Stimulated activated CD4-positive, alpha-beta T cell treated with anti-CD3 and anti-CD28 coated beads, Interleukin-15, amount 100 ng/mL, for 1 hour (primary cell): ENCODE measurements at places on chromosomes 3 and 15.

GRCh38 chr3:13931172-13931571 is 51.3 kb upstream of the WNT7A start:
- DNase-seq = no peak

DNA sequence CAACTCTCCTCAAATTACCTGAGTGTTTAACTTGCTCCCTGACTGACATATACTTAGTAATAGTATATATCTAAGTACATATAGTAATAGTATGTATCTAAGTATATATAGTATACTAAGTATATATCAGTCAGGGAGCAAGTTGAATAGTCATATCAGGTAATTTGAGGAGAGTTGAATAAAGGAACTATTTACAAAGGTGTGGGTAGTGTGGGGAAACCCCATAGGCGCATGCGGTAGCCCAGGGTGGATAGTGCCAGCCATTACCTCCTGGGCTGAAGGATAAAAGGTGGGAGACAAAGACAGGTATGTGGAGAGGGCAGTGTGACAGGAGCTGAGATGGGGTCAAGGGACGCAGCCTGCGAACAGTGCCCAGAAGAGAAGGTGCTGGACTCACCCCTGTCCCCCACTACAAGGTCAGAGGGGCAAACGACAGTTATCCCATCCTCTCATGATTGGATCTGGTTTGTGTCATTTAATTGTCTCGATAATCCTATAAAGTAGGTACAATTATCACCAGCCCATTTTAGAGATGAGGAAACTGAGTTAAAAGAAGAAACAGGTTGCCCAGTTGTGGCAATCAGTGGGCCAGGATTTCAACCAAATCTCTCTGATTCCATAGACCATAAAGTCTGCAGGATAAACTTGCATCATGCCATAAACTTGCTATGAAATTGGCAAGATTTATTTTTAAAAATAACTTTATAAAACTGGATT is 34.1 kb upstream of the TPM1 start:
- no peak for DNase-seq

GRCh38 chr3:8709287-8709686 is 24.3 kb upstream of the CAV3 start:
- no peak for DNase-seq

DNA sequence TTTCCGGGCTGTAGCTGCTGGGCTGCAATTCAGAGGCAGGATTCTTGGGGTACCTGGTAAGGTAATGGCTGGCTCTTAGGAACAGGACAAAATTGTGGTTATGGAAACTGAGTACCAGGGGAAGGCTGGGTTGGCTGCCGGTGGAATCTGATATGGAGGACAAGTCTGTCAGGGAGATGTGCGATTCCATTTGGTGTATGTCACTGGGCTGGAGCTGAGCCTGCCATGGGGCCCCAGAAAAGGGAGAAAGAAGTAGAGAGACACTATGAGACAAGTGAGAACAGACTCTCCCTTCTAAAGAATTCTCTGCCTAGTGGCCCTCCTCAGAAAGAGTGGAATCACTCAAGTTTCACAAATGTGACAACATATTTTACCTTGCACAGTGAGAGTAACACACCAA is 368.2 kb upstream of the ROPN1 start:
- no peak for DNase-seq

DNA sequence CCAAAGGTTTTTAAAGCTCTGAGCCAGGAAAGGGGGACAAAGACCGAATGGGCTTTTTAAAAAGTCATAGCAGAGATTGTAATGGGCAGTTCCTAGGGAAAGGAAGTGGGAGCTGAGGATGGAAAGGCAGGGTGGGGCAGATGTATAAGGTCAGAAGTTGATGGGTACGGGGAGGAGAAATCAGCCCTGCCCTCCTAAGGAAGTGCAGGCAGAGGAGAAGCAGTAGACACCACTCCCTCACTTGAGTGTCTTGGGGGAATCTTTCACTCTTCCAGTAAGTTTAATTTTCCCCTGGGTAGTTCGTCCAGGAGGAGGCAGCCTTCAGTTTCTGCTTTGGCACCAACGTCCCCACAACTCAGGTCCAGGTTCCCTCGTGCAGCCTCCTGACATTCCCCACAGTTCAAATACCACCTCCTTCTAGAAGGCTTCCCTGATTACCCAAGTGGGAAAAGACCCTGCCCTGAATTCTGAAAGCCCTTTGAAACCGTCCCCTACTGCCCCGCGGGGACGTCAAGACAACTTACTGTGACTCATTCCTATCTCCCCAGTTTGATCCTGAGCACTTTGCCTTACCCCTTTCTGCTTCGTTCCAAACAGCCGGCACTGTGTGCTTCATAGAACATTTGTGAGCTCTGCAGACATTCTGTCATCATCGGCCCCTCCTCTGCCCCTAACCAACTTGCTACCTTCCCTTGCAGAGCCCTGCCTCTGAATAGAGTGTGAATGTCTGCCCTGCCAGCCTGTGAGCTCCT is 14.3 kb upstream of the SRP14 start:
- DNase-seq = no peak

GRCh38 chr3:118781232-118781631 is 253.4 kb downstream of the IGSF11 start:
- DNase-seq = no peak

GRCh38 chr15:68335655-68336054 is 58.1 kb downstream of the FEM1B start:
- DNase-seq = no peak

DNA sequence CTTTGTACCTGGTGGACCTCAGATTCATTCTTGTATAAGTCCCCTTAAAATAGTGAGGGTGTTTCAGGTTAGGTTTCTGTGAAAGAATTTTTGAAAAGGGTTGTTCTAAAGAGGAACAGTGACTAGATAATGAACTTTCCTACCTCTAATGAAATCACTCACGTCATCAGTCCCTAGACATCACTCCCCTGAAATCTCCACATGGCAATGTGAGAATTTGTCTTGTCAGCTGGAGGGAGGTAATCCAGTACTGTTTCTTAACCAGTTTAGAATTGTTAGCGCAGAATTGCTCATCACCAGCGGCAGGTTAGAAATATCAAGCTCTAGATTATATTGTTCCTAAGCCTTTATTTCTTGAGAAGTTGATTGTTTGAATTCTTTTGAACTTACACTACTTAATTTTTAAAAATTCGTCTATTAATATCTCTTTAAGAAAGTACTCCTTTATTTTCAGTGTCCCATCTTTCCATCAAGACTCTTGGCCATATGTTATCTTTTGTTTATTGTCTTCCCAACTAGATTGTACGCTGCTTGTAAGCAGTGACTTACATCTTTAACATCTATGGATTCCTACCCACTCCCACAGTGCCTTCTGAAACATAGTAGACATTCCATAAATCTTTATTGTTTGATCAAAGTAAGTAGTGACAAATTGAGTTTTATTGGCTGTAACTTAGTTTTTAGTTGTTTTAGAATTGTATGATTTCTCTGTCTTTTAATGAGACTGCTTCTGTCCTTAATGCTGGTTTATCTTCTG is 52.8 kb downstream of the RASA2 start:
- no peak for DNase-seq

DNA sequence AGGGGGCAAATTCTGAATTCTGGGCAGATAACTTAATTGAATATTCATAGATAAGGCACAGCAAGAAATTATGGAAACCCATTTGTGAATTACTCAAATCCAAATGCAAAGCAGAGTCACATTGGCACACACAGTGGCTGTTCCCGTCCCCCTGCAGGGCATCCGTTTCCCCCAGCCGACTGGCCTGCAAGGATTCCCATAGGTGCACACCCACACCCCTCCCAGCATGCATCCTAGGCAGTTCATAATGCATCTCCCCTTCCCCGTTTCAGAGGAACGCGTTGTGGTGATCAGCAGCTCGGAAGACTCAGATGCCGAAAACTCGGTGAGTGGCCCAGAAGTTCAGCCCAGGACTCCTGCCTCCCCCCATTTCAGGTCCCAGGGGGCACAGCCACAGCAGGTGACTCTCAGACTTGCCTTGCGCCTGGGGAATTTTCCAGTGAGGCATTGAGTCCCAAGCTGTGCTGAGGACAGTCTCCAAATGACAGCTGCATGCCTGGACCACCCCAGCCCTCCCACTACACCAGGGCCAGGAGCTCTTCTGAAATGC is 39.8 kb downstream of the PML start:
- DNase-seq = no peak

- no peak for DNase-seq
These were observed 41.7 kb downstream of the RAB27A start for GRCh38 chr15:55247766-55248427.

GRCh38 chr3:134651347-134652041 is 672 bp upstream of the KY start:
- no peak for DNase-seq

- no peak for DNase-seq
These were observed 51.8 kb upstream of the DGKG start for GRCh38 chr3:186413615-186414415.

- DNase-seq = no peak
These were observed 182.4 kb downstream of the UACA start for GRCh38 chr15:70580958-70581357.

DNA sequence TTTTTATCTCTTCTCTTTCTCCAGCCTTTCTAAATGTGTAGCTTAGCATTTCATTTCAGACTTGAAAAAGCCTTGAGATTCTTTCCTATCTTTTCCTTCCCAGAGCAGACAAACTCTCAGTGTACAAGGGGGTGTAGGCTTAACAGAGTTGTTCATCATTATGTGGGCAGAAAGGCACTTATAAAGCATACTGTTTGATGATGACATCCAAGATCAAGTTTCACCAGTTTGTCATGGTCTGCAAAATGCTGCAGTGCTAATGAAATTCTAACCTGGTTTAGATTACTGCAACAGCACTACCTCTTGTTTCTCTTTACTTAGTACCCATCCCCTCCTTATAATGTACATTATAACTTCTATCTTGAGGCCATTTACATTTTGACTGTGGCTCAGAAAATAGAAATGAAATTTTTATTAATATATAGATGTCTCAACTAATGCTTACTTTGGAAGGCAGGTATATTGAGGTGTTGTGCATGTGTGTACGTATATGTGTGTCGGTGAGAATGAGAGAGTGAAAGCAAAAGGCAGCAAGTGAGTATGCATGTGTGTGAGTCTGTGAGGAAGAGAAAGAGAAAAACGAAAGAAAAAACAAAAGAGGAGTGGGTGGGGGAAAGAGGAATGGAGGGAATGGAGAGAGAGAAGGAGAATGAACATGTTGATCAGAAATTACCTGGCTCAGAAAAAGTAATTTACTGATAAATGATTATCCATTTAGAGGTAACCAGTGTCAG is 1043.6 kb downstream of the TUSC7 start:
- no peak for DNase-seq

DNA sequence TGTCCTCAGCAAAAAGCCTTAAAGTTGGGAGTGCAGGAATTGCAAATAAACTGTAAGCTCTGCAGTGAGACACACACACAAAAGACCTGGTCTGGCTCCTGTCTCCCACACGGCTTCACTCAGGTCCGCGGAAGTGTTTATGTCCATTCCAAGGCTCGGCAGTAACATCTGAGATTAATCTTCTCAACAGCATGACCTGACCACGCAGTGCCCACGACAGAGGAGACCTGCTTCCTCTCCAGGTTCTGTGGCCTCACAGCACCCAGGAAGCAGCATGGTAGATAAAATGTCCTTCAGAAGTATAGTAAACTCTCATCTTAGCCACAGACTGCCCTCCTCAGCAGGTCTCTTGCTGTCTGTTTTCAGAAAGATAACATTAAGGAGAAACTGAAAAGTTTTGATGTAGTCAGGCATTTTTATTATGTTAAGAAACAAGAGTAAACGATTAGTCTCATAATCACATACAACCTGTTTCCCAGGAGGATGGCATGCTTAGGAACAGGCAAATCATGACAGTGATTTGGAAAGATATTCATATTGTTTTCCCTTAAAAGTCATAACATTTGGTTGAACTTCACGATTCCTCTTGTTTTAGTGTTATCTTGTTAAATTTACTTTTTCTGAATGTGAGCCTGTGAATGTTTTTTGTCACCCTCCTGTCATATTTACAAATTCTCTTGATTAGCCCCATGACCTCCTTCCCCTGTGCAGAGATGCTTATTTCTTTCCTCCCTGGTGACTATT is 34.6 kb downstream of the CD200R1L start:
- DNase-seq = no peak

DNA sequence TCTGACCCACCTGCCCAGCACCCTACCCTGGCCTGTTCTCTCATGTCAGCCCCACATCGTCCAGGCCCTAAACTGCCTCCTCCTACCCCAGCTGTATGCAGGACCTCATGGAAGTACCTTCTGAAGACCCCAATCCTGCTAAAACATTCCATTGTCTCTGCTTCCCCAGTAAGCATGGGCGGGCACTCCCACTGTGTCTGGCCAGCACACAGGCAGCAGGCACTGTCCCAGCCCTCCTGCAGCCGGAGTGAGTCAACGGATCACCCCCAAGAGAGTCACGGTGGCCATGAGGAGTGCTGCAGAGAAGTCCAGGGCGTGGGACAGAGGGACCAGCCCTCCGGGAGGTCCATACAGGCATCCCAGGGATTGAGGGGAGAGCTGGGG is 36.4 kb upstream of the SLCO2A1 start:
- no peak for DNase-seq

GRCh38 chr3:192826214-192827006 is 91.2 kb downstream of the MB21D2 start:
- no peak for DNase-seq

DNA sequence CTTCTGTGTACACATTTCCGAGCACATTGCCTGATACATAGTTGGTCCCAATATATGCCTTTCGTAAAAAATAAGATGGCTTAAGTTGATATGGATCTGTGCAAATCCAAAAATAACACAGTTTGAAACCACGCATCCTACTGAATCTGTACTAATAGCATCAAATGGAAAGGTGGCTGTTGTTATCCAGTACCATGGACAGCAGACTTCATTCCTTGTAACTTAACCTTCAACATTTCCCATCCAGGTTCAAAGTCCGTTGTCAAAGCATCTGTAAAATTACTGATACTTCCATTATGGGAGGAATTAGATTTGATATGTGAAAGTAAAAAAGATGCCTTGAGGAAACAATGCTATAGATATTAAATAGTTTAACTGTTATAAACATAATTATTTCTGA is 65.5 kb upstream of the C3orf49 start:
- DNase-seq = no peak

GRCh38 chr3:147458995-147459704 is 50.0 kb downstream of the ZIC1 start:
- no peak for DNase-seq

DNA sequence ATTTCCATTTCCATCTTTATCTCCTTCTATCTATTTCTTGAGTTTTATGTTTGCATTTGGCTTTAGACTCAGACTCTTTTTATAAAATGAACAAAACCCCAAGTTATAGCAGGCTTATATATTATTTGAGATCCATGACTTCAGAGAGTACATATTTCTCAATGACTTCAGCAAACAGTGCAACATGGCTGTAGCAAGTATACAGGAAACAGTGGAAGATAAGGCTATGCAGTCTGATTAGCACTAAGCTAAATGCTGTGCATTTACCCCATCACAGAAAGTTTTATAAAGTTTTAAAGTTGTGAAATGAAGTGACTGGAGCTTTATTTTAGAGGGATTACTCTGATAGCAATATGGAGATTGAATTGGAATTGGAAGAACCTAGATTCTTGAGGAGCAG is 463.5 kb upstream of the TGFBR2 start:
- no peak for DNase-seq

GRCh38 chr3:98766924-98767323 is 3.8 kb downstream of the ST3GAL6 start:
- DNase-seq = no peak

- DNase-seq = no peak
These were observed 100.0 kb downstream of the ZMAT3 start for GRCh38 chr3:178971614-178972013.
